ENCODE measurements at places on chromosomes 13 and 19.

DNA sequence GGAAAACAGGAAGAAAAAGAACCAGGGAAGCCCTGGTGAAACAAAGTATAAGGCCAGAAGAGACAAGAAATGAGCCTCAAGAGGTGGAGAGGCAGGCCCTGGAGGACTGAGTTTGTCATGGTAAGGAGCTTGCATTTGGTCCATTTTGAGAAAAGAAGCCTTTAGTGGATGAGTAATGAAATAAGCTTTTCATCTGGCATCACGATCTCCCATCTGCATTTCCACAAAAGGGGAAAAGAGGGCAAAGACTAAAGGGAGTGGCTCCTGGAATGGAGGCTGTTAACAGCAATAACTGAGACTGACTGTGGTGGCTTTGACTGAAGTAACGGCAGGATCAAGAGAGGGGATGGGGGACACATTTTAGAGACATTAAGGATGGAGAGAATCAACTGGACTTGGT lies 148.8 kb upstream of the NBEA start:
- DNase-seq = no peak

GRCh38 chr13:59493436-59493965 lies 670.2 kb downstream of the DIAPH3 start:
- no peak for DNase-seq

DNA sequence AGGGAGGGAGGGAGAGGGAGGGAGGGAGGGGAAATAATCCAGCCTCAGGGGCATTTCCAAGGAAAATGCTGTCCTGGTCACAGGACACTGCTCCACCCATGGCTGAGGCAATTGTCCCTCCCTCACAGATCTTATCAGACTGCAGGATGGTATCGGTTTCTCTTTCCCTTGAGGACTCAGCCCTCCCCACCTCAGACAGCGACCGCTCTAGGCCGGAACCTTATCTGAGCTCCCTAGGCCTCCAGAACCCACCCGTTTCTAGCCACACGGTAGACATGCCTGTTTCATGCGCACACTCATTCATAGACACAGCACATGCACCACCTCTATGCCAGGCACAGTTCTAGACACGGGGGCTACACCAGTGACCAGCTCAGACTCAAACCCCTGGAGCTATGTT lies 10.0 kb upstream of the IZUMO2 start:
- DNase-seq = no peak

DNA sequence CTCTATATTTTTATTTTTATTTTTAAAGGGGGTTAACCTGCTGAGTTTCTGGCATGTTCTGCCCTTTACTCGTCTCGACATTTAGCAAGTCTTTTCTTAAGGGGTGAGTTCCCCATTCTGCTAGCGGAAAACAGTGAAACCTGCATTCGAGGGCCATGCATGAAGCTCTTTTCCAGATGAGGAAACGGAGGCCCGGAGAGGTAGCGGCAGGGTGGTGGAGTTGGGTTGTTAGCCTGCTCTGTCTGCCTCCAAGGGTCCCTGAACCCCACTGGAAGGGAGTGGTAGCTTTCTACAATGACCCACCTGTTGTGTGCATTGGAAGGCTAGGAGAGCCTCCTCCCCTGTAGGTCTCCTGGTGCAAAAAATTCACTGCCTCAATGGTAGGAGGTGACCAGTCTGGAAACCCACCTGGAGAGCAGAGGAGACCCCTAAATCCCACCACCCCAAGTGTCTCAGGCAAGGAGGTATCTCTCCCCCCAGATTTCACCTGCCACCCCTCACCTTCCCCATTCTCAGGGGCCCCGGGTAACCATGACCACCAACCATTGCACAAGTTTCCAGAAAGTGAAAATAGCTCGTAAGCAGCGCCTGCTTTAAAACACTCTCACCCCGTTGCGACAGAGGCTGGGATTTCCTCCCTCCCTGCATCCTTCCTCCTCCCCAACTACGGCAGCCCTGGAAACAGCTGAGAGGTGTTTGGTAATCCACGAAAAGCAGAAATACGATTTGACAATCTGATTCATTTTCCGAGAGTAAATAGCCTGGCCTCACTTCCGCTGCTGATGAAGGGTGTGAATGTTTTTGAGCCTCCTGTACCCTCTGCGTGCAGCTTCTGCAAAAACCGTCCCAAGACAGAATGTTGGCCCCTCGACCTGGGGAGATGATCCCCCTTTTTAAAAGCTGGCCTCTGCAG lies 3.5 kb downstream of the KLF2 start:
- DNase-seq = peak; percentile 68

DNA sequence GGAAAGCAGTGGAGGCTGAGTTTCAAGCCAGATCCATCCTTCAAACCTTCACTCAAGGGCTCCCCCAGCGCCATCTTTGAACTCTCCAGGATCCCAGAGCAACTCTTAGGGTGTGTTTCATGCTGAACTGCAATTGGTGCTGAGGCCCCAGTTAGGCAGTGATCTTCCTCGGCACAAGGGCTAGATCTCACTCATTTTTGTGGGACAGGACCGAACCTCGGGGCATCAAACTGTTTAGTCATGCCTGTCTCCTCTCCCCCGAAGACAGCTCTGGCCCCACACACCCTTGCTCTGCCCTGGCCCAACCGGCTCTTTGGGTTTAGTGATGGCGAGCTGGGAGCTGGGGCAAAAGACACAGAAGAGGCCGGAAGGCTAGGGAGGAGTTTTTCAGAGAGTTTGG lies 115.1 kb downstream of the NUFIP1 start:
- no peak for DNase-seq

GRCh38 chr13:112890316-112891145 lies 78.5 kb upstream of the MCF2L start:
- no peak for DNase-seq

DNA sequence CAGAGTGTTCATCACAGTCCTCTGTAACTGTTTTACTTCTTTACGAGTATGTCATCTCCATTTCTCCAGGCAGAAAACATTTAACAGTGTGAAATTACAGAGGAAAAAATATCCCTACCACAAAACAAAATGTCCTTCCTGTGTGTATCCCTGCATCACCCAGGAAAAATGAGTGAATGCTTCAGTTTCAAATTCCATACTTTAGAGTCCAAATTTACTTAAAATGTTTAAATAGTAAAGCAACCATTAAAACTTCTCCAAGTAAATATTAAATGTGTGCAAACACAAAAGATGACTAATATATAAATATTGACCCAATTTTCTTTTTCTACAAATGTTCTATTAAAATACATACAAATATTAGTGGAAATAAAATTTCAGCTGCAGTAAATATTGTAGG lies 1016.6 kb upstream of the PCDH20 start:
- no peak for DNase-seq

DNA sequence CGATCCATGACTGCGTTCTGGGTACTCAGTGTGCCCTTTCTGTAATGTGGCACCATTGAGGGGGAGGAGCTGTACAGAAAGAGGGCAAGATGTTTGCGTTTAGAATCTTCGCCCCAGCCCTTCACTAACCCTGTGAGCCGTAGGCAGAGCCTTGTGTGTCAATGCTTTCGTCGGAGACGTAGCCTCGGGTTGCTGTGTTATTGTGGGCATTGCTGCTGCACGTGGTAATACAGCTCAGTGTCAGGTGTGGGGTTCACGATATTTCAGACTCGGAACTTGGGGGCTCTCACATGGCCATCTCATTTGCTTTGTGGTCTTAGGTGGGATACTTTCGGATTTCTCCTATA lies 6.1 kb downstream of the RPS9 start:
- DNase-seq = no peak

DNA sequence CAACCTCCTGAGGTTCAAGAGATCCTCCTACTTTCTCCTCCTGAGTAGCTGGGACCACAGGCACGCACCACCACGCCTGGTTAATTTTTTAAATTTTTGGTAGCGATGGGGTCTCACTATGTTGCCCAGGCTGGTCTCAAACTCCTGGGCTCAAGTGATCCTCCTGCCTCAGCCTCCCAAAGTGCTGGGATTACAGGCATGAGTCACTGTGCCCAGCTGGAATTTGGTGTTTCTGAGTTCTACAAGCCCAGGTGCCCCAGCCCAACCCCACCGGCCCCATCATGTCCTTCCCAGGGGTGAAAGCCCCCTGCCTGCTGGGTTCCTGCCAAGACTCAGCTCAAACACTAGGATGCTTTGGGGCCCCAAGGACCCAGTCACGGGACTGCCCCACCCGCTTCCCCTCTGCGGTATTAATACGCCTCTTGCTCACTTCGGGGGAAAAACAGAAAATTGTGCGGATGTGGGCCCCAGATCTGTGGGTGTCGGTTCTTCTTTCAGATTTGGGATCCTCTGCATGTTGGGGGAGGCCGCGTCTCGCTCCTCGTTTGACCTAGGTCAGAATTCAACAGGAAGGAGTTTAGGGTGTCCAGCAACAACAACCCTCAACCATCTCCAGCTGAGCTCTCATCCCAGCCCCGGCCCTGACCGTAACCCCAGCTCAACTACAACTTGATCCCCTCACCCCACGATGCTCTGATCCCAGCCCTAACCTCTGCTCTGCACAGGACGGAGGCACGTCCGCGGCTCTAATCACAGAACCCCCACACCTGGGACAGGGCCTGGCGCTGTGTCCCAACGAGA lies 3.7 kb upstream of the FCER2 start:
- no peak for DNase-seq

DNA sequence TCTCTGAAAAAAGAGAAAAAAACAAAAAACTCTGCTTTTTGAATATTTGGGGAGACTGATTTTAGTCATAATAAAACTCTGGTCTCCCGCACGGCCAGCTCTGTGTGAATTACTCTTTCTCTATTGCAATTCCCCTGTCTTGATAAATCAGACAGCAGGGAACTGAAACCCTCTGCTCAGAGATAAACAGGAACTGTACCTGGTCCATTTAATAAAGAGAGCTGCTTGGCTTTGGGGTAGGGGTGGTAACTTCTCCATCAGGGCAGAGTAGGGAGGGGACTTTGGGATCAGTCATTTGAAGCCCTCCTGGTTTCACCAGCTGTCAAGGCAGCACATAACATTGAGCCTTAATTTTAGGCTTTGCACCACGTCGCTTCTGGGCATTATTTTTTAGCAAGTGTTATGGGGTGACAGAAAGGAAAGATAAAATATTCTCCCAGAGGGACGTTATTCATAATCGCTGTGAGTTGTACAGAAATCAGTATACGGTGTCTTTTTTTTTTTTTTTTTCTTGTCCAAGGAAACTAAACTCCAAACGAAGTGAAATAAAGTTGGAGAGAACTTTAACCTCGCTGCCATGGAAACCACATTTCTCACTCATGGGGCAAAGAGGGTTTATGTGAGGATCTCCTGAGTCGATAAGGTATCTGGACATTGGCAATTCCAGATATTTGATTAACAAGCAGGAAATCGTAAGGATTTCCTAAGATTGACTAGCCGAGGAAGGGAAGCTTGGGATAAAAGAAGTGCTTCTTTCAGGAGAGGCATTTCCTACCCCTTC lies 99.0 kb upstream of the MRI1 start:
- no peak for DNase-seq

GRCh38 chr13:101527130-101527529 lies 74.7 kb downstream of the ITGBL1 start:
- DNase-seq = no peak

DNA sequence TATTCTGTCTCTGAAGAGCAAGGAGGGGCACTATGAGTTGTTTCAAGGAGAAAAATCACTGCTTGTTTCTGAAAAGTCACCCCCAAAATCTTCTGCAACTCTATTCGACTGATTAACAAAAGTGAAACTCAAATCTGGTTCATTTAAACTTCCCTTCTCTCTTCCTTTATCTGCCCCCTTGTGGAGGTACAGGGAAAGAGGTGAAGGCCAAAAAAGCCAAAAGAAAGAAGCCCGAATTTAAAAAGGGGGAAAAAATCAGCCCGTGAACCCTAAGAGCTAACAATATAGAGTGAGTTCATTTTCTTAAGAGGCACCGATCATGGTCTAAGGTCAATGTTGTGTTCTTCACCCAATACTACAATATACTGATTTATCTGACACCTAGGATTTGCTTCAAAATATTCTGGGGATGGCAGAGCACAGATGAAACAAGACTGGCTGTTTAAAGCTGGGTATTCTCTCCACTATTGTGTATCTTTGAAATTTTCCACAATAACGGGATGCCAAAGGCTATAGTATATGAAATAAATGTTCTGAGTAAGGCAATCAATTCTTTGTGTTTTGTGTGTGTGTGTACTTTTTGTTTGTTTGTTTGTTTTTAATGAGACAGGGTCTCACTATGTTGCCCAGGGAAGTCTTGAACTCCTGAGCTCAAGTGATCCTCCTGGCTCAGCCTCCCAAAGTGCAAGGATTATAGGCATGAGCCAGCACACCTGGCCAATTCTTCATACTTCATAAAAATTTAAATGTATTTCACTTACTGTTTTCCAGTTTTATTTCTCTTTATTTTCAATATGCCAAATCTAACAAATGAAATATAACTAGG lies 55.0 kb upstream of the EEF1AKMT1 start:
- DNase-seq = no peak

DNA sequence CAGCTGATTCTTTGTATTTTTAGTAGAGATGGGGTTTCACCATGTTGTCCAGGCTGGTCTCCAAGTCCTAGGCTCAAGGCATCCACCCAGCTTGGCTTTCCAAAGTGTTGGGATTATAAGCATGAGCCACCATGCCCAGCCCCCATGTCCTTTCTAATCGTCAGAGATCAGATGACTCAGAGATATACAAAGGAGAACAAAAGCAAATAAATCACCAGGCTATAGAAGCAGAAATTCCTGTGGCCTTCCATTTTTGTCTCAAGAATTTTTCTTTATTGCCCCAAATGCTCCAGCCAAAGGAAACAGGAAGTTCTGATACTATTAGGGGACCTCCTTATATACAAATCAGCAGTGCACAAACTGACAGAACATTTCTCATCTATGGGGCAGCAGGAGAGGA lies 207.8 kb downstream of the RFC3 start:
- no peak for DNase-seq

- no peak for DNase-seq
These were observed 8.5 kb upstream of the UBE2L5 start for GRCh38 chr13:30413842-30414241.

GRCh38 chr19:39738814-39739213 lies 985 bp upstream of the CLC start:
- DNase-seq = no peak

GRCh38 chr13:30585748-30586262 lies 31.9 kb upstream of the USPL1 start:
- DNase-seq = no peak

DNA sequence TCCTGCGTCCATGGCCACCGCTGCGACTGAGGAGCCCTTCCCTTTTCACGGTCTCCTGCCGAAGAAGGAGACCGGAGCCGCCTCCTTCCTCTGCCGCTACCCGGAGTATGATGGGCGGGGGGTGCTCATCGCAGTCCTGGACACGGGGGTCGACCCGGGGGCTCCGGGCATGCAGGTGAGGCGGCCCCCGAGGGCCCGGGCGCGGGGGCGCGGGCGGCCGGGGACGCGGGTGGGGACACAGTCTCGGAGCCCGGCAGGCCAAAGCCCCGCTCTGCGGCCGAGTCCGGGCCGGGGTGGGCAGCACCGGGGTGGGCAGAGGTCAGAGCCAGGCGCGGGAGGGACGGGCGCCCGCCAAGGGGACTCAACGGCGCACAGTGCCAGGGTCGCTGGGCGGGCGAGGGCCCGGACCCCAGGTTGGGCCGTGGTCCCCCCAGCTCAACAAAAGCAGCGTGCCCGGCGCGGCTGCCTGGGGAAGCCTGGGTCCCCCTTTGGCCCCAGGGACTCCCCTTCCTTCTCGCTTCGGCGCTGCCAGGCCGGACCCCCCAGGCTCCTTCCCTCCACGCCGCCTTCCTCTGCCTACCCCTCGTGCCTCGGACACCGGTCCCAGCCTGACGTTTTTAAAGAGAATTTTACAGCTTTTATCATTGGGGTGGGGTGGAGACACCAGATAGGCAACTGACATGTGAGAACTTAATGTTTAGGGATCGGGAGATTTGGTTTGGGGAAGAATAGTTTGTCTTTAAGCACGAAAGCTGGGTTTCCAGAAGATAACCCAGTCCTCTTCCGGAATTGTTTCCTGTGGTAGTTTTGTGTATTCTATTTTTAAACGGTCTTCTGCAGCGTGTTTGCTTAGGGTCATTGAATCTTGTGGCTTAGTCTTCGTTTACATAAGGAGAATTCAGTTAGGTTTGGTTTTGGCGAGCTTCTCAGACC lies 509 bp downstream of the TPP2 start:
- DNase-seq = no peak

All from thoracic aorta (tissue), 2 donors.